ENCODE measurements at places on chromosomes 5 and 9.

GRCh38 chr9:7192266-7192665, 434.5 kb downstream of the KDM4C start:
- no peak for DNase-seq

GRCh38 chr9:110064803-110065202, 143.2 kb downstream of the C9orf152 start:
- no peak for DNase-seq

GRCh38 chr9:120846906-120847305, 4.2 kb upstream of the PSMD5 start:
- no peak for DNase-seq

DNA sequence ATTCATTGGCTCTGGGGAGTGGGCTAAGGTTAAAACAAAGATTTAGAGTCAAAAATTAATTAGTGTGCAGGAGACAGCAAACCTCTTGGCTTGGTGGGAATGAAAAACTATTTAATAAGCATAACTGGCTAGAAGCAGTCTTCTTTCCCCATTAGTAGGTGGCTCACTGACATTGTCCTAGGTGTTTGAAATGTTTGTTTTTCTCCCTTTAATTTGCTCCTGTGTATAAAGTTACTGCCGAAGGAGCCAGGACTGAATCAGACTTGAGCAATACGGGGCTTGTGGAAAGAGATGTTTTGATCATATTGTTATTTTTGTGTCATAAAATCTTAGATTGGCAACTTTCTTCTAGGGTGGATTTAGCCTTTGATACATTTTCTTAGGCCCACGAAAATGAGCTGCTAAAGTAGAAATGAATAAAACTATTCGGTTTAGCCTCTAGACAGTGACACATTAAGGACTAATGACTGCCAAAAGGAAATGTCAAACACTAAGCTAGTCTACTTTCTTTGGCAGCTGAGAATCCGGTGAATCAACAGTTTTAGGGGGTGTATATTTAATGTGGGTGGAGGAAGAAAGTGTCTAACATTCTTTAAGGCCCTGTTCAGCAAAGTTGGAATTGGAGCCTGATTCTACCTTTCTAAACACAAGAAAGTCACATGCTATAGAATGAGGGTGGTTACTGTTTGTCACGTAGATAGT, 30.2 kb downstream of the LRRTM2 start:
- no peak for DNase-seq

- no peak for DNase-seq
Observed at GRCh38 chr5:179065703-179066102, 5.5 kb downstream of the ZNF354C start.

- DNase-seq = no peak
Observed at GRCh38 chr5:73339711-73340110, 108.9 kb downstream of the FOXD1 start.

- peak; percentile 95 for DNase-seq
Observed at GRCh38 chr9:37953775-37954437, 50.0 kb upstream of the SLC25A51 start.

- DNase-seq = no peak
Observed at GRCh38 chr5:177364159-177364962, 6.6 kb downstream of the RGS14 start.

DNA sequence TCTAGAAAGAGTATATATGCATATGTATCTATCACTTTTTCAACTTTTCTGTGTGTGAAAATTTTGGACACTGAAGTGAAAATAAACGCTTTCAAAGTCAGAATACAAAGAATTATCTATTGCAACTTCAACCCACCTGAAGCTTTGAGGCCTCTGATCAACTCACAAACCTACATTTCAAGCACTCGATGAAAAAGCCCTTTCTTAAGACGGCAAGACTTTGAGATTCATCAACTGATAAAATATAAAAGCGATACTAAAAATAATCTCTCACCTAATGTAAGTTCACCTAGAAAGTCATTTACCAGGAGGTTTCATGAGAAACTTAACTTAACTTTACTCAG, 1.2 kb downstream of the GOLPH3 start:
- DNase-seq = no peak

DNA sequence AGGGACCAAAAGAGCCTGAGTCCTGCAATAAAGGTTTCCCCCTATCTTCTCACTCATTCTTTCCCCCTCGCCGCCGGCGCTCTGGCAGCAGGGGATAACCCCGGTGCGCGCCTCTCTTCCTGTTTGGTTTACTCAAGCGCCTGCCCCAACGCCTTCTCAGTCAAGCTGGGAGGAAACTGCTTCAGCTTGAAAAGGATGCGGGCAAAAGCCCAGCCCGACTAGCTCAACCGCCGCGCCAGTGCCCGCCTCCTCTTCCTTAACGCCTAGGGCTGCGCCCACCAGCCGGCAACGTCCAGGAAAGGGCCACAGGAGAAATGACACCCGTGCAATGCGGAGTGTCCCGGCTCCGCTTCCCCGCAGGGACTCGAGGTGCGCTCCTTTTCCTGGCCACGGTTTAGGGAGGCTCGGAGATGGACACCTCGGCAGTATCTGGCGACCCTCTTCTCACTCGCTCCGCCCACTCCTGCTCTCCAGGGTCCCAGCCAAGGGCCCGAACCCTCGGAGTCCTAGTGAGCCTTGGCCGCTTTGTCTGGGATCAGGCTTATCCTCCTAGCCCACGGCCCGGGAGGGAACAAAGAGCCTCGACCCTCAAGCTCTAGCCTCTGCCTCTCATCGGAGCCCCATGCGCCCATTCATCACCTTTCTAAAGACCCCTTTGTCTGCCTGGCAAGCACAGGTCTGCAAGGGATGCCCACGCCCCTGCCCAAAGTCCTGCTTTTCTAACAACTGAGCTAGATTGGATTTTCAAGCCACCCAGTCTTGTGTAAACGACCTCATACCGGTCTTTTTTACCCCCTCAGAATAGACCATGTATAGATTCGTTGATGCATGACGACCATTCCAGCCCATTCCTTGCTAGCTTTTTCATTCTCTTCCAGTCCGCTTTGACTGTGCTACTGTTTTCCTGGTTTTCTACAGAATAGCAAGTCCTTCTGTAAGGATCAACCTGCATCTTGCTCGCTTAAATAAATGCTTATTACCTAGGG, 2.0 kb downstream of the ST8SIA4 start:
- peak; percentile 51 for DNase-seq

GRCh38 chr5:87053146-87053545, 214.5 kb upstream of the RASA1 start:
- DNase-seq = no peak

DNA sequence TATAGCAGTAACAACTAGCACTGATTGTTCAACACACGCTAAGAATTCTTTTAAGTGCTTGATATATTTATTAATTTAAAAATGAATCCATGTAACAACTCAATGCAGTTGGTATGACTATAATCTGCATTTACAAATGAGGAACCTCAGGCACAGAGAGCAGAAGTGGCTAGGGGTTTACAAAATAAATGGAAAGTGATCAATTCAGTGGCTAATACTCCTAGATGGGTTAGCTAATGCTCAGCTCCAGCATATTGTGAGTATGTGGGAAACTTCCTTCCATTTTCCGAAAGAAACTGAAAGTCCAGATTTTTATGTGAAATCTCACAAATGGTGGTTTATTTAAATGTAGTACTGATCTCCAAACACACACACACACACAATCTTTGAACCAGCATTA, 128.0 kb downstream of the RFX3 start:
- DNase-seq = no peak

GRCh38 chr9:5596173-5596572, 32.7 kb upstream of the RIC1 start:
- no peak for DNase-seq

DNA sequence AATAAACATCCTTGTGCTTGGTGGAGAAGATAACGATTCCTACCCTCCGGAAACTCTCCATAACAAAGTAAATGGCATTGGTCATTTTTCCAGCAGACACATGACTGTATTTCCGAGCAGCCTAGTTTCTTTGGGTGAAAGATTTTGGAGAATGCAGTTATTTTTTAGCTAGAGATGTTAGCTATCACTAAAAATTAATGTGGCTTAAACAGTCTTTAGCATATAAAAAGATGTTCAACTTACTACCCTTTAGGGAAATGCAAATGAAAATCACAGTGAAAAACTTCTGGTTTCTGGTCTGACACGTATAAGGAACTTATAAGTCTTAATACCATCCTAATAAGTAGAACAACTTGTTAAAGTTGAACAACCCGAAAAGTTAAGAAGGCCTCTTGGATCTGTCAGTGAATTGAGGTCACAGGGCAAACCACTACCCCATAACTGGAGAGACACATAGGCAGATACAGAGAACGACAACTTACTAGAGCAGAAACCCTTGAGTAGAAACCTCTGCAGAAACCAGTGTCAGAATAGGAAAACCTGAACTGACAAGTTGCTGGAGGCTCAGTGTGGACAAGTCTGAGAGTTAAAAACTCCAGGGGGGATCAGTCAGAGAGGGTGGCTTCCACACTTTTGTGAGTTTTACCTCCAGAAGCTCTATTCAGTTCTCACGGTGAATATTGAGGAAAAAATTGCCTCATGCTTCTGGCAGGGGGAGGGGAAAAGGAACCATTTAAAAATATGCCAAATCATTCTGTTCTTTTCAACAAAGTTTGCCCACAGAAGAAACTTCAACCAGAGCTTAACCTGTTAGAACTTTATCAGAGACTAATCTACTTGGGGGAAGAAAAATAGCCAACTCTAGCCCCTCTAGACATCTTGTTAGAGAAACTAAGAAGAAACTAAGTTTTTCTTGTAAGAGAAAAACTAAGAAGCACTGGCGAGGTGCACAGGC, 325.2 kb upstream of the RPS23 start:
- no peak for DNase-seq

GRCh38 chr5:143851383-143851782, 39.4 kb downstream of the HMHB1 start:
- DNase-seq = no peak

Data from PC-9 (cell line).